Fibroblast of lung (primary cell): ENCODE measurements at places on chromosomes 6 and 20.
A peak's percentile ranks its signal among the peaks of the same experiment; 100 is the strongest.

DNA sequence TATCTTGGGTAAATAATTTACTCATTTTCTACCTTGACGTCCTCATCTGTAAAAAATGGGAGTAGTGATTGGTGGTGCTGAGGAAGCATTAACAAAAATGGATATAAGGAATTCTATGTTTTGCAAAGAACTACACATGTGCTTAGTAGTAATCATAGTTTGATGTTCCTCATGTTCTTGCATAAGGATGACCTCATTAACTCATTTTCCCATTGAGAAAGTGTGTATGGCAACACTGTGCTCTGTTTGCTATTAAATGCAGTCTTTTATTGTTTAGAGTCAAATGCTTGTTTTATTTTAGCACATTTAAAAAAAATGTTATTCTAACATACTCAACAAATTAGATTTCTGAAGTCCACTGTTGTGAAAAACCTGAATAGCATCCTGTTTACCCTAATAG is 211.2 kb upstream of the RSPO3 start:
- no peak for DNase-seq

- DNase-seq, result no peak
These were observed 209.0 kb downstream of the TFAP2A start for GRCh38 chr6:10205892-10206291.

- DNase-seq, result no peak
These were observed 44.5 kb downstream of the RBM38 start for GRCh38 chr20:57435498-57436222.

DNA sequence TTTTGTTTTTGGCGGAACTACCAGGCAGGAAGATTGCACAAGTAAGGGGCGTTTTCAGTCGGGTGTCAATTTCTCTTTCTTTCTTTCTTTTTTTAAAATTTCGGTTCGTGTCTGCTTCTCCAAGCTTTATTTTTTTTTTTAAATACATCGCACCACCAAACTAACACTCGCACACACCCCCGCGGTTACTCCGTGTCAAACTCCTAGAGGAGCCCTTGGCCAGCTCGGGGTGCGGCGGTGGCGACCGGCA is 338 bp downstream of the UTRN start:
- DNase-seq, result no peak

DNA sequence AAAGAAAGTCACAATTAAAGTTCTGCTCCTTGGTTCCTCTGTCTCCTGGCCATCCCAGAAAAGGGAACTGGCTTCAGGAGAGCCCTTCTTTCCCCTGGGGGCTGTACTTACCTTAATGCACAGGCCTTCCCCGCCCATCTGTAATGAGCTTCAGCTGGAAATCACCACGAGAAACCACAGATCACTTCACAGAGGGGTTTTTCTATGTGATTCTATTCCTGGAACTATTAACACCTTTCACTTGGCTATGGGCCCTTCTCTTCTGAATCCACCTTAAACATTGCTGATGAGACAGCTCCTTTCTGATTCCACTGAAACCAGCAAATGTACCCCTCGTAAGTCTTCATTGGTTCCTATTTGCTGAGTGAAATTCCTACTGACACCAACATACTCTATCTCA is 80.7 kb downstream of the FOXF2 start:
- no peak for DNase-seq

GRCh38 chr6:89082486-89082891 is 1.9 kb downstream of the PNRC1 start:
- peak; percentile 47 for DNase-seq

GRCh38 chr6:24797596-24798216 is 1.0 kb downstream of the ARMH2 start:
- no peak for DNase-seq

- peak; percentile 84 for DNase-seq
These were observed 315.1 kb upstream of the PRND start for GRCh38 chr20:4406627-4407026.

DNA sequence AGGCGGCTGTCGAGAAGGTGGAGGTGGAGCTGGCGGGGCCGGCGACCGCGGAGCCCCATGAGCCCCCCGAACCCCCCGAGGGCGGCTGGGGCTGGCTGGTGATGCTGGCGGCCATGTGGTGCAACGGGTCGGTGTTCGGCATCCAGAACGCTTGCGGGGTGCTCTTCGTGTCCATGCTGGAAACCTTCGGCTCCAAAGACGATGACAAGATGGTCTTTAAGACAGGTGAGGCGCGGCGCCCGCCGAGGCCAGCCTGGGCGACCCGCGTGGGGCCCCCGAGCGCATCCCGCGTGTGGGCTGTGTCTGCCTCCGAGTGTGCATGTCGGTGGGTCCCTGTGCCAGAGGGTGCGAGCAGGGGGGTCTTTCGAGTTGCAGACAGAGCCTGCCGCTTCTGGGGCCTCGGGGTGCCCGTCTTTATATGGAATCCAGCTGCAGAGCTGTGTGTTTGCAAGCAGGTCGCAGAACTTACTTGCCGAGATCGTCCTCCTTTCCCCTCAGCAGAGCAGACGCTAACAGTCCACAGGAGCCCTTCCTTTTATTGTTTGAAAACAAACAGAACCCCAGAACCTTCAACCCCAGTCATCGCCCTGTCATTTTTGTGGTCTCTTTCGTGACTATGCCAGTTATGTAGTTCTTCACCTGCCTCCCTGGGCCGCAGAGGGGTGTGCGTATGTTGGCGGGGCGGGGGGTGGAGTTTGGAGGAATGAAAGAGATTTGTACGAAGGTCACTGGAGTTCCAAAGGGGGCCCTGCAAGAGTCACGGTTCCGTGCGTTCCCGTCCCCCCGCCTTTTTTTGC is 766 bp downstream of the SLC16A10 start:
- peak; percentile 11 for DNase-seq

DNA sequence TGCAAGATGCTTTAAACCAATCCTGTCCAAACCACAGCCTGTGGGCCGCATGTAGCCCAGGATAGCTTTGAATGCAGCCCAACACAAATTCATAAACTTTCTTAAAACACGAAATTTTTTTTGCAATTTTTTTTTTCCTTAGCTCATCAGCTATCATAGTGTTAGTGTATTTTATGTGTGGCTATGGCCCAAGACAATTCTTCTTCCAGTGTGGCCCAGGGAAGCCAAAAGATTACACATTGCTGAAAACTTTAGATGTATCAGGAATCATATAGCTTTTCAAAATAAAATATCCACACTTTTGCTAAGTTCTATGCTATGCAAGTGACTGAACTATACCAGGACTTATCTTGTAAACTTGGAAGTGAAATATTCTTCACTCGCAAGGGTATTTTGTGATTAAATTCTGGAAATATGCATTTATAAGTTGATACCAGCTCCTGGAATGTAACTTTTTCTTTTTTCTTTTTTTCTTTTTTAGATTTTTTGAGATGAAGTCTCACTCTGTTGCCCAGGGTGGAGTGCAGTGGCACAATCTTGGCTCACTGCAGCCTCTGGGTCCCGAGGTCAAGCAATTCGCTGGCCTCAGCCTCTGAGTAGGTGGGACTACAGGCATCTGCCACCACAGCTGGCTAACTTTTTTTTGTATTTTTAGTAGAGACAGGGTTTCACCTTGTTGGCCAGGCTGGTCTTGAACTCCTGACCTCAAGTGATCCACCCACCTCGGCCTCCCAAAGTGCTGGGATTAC is 49.8 kb downstream of the MTHFD1L start:
- peak; percentile 32 for DNase-seq

DNA sequence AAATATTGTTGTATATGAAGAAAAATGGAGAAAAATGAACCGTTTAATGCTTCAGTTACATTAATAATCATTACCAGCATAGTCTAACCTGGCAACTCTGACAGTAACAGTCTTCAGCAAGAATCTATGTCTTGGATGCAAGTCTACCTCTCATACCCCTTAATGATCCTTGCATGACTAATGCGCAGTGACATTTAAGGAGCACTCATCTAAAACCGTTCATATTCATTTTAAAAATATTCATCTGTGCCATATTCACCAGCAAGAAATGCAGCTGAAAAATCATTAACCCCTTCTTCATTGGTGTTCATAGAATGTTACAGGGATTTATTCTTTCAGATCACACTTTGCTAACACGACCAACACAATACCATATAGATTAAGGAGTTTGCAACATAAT is 227.2 kb upstream of the ASCC3 start:
- DNase-seq, result peak; percentile 14

DNA sequence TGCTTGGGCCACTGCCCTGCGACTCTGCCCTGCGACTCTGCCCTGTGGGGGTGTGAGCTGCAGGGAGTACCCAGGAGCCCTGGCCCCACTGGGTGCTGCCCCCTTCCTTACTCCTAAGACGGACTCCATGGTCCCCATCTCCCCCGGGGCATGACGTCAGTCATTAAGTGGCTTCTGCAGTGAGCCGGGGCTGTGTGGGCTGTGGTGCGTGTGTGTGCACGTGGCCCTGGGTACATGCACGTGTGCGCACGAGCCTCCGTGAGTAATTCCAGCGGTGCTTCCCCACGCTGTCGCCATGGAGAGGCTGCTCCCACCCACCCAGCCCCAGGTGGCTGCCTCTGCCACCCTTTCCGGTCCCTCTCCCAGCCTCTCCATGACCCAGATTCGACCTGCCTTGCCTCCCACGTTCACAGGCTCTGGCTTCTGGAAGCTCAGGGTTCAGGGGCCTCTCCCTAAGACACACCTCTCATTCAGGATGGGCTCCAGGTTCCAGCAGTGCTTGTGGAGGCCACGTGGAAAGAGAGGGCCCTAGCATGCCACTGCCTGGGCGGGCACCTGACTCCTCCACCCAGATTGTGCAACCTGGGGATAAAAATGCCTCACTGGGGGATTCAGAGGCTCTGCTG is 88.3 kb downstream of the DLGAP4 start:
- DNase-seq, result no peak

GRCh38 chr20:59075934-59076508 is 33.4 kb upstream of the PRELID3B start:
- no peak for DNase-seq

DNA sequence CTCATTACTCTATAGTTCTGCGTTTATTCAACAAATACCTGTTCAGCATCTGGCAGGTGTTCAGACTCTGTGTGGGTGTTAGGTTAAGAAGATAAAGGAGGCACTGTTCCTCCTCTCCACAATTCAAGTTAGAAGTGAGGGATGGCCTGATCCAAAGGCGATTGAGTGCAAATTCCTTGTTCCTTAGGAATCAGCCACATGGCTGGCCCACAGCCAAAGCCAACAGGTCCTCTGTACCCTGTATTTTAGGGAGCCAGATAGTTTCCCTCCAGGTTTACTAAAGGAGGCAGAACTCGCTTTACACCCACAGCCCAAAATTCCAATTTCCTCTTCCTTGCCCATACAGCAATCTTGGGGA is 5.0 kb upstream of the CD40 start:
- DNase-seq, result no peak

- DNase-seq, result no peak
These were observed 859.7 kb downstream of the EPHA7 start for GRCh38 chr6:92559611-92560010.

GRCh38 chr20:17958373-17959256 is 10.0 kb downstream of the SNX5 start:
- DNase-seq, result peak; percentile 55

DNA sequence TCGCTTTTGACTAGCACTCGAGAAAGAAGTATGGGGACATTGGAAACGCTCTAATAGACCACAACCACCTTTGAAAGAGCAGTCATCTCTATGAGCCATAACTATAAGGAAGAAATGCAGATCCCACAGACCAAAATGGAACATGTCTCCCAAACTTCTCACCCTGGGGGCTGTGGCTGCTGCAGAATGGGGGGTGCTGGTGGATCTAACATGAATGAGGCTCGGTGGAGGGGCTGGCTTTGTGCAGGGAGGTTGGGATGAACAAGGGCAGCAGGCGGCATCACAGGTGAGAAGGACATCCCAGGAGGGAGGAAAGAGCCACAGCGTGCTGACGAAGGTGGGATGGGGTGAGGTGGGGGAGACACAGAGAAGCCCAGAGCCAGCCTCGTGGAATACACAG is 10.5 kb upstream of the CCR6 start:
- DNase-seq, result no peak

DNA sequence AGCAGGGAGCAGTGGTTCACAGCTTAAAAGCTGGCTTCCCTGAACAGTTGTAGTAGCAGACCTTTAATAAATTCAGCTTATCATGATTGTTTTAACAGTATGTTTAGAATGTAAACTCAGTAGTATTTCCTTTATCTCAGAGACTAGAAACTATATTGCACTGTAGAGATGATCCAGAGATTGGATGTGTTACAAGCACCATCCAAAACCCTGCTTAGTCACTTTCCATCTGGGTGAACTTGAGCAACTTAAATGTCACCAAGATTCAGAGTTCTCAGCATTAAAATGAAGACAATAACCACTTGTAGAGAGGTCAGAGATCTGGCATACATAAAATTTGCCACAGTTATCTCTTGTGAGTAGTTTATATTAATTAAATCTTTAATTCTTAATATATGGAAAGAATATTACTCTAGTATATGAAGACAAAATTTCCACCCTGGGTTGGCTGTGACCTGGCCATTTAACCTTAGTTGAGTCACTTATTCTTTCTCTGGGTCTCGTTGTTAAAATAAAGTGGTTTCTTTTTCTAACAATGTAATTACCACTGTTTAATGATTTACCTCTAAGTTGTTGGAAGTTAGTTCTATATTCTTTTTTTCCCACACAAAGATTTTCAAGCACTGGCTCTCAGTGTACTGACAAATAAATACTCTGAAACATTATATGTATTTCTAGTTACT is 239.2 kb upstream of the FKBP1C start:
- DNase-seq, result no peak

DNA sequence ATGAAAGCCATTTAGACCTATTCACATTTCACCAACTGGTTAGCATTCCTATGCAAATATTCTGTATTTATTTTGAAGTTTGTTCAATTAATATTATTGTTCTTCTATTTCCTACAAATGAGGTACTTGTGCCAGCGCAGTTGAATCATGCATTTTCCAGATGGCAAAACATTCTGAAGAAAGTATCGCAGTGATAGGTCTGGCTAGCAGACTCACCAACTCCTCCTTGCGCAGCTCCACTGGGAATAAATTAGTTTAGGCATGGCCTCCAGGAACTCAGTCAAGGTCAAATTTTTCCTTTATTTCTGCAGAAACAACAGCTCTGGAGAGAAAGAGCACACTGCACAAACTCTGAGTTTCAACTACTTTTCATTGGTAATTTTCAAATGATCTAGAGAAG is 437.7 kb downstream of the COL12A1 start:
- DNase-seq, result no peak

GRCh38 chr20:34511891-34512265 is 4.3 kb upstream of the DYNLRB1 start:
- DNase-seq, result no peak

- peak; percentile 88 for DNase-seq
These were observed 28.7 kb downstream of the PTPRK start for GRCh38 chr6:128491610-128492206.

- DNase-seq, result no peak
These were observed 18.8 kb upstream of the MRGBP start for GRCh38 chr20:62777528-62777830.

GRCh38 chr6:23339268-23339667 is 769.9 kb downstream of the HDGFL1 start:
- no peak for DNase-seq
